ENCODE measurements at places on chromosomes 2 and 18. TPM values are rescaled to one million over a fixed set of nuclear protein-coding genes. Genes with fewer than 3 reads are reported as not detected.

The ARHGAP25 gene
- 36.7 TPM for total RNA-seq

The ASTL gene
- 17.5 TPM for total RNA-seq

The GPR39 gene
- not detected for total RNA-seq

The TANK gene
- total RNA-seq: 79.1 TPM

The UGT1A7 gene
- total RNA-seq: not detected

DNA sequence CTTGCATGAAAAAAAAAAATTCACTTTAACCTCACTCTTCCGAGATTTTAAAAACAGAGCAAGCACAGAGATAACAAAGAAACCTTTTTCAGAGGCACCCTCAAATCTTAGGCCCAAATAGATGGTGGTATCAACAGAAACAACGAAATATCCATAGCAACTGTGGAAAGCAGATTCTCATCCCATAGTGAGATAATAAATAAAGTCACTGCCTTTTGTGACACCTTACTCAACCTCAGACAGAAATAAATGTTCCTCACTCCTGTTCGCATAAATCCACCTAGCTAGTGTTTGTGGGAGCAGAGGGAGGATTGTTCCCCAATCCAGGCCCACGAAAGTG lies 60.9 kb upstream of the RTN4 start:
- H3K27ac ChIP-seq: no peak overlapping the region
- DNase-seq: no peak
- no peaks in the 10 kb centered on the region for H3K36me3 ChIP-seq

The SPC25 gene
- total RNA-seq: 0.22 TPM

- no peaks in the 10 kb centered on the region for H3K36me3 ChIP-seq
- no peak overlapping the region for H3K27ac ChIP-seq
- H3K27me3 ChIP-seq: no peaks in the 10 kb centered on the region
- DNase-seq: no peak
Measured at GRCh38 chr2:65456886-65457285, 24.5 kb upstream of the SPRED2 start.

DNA sequence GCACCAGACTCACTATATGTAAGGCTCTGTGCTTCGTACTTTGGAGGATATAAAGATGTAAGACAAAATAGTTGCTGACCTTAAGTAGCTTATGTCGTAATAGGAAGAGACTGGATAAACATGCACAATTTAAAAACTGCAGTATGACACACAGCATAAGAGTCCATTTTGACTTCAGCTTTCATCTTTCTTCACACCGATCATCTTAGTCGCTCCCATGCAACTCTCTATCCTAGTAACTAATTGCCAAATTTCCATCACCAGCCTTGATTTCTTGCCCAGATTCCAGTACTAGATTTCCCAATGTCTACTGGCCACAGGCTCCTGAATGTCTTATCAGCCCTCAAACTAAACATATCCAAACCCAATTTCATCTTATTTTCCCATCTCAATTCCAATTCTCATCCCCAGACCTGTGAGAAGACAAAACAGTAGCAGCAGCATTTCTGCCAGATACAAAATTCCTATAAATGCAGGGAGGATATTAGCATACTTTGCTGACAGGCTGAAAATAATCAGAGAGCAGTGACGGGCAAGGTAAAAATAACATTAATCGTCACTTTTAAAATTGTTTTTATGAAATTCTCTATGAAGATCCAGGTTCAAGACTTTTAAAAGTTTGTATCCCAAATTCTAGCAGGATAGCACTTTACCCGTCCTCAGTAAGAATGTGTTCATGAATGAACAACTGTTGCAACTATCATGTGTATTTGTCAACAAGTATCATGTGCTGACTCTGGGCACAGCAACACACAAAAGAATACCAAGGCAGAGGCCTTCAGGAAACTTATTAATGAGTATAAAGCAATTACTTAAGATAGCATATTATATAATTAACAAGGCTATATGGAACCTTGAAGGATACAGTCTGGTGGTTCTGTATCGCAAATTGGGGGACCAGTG lies 42.2 kb downstream of the KIDINS220 start:
- peaks cover 48% of the 10 kb centered on the region for H3K36me3 ChIP-seq
- H3K4me1 ChIP-seq: peaks cover 5% of the 10 kb centered on the region
- DNase-seq: no peak
- no peak overlapping the region for H3K27ac ChIP-seq

The ABCB11 gene
- not detected for total RNA-seq

The MMADHC gene
- 74.1 TPM for total RNA-seq

The FOXI3 gene
- total RNA-seq: not detected
